ENCODE measurements at places on chromosomes 2 and 18. TPM values are rescaled to one million over a fixed set of nuclear protein-coding genes. Genes with fewer than 3 reads are reported as not detected.

PSMA8 gene
- total RNA-seq, result not detected

CD8B2 gene
- total RNA-seq, result not detected

ANKRD62 gene
- not detected for total RNA-seq

IL1B gene
- 3.6 TPM for total RNA-seq

KCNE4 gene
- 8.3 TPM for total RNA-seq

SLC4A3 gene
- total RNA-seq, result 1.1 TPM

CHRND gene
- total RNA-seq, result not detected

DTNA gene
- 9.5 TPM for total RNA-seq
